ENCODE measurements at places on chromosomes 5 and 9. TPM values are rescaled to one million over a fixed set of nuclear protein-coding genes. Genes with fewer than 3 reads are reported as not detected.

The PCDHGA9 gene
- 1.0 TPM for total RNA-seq

- H3K4me3 ChIP-seq, result no peak overlapping the region
- H3K27ac ChIP-seq, result no peak overlapping the region
These were observed 73.6 kb upstream of the DAB2 start for GRCh38 chr5:39498278-39498952.

GRCh38 chr9:33331377-33331891 lies 41.1 kb downstream of the NFX1 start:
- peaks cover 59% of the 10 kb centered on the region for H3K36me3 ChIP-seq
- H3K27me3 ChIP-seq, result no peaks in the 10 kb centered on the region
- no peak for DNase-seq
- H3K4me1 ChIP-seq, result no peaks in the 10 kb centered on the region

- H3K4me3 ChIP-seq, result no peak overlapping the region
- peaks cover 53% of the 10 kb centered on the region for H3K27me3 ChIP-seq
- H3K36me3 ChIP-seq, result no peaks in the 10 kb centered on the region
These were observed 9.6 kb upstream of the DMRT3 start for GRCh38 chr9:966870-967269.

Data from natural killer cell (primary cell).